Fibroblast of lung (primary cell): ENCODE measurements at places on chromosomes 2 and 18. TPM values are rescaled to one million over a fixed set of nuclear protein-coding genes. Genes with fewer than 3 reads are reported as not detected.
A peak's percentile ranks its signal among the peaks of the same experiment; 100 is the strongest.

GRCh38 chr2:15835991-15836688, 104.2 kb upstream of the MYCN start:
- H3K27me3 ChIP-seq = no peaks in the 10 kb centered on the region
- no peak overlapping the region for H3K27ac ChIP-seq
- no peak for DNase-seq
- H3K36me3 ChIP-seq = no peaks in the 10 kb centered on the region

GRCh38 chr2:7225848-7226247, 308.6 kb downstream of the RNF144A start:
- no peaks in the 10 kb centered on the region for H3K36me3 ChIP-seq
- no peak for DNase-seq
- H3K4me1 ChIP-seq = no peaks in the 10 kb centered on the region

- H3K4me3 ChIP-seq = no peak overlapping the region
- H3K4me1 ChIP-seq = peaks cover 10% of the 10 kb centered on the region
- peak; percentile 83 for DNase-seq
- H3K27ac ChIP-seq = peak overlapping the region; percentile 28
- H3K27me3 ChIP-seq = no peaks in the 10 kb centered on the region
- no peaks in the 10 kb centered on the region for H3K36me3 ChIP-seq
Observed at GRCh38 chr2:134866498-134867099, 28.2 kb downstream of the ACMSD start.

GRCh38 chr2:29022679-29023078, 41.6 kb downstream of the TOGARAM2 start:
- H3K4me1 ChIP-seq = no peaks in the 10 kb centered on the region
- peak; percentile 53 for DNase-seq
- no peaks in the 10 kb centered on the region for H3K36me3 ChIP-seq
- H3K27ac ChIP-seq = no peak overlapping the region

The SLC8A1 gene
- 16.0 and 17.4 TPM in 2 replicates for polyA plus RNA-seq

DNA sequence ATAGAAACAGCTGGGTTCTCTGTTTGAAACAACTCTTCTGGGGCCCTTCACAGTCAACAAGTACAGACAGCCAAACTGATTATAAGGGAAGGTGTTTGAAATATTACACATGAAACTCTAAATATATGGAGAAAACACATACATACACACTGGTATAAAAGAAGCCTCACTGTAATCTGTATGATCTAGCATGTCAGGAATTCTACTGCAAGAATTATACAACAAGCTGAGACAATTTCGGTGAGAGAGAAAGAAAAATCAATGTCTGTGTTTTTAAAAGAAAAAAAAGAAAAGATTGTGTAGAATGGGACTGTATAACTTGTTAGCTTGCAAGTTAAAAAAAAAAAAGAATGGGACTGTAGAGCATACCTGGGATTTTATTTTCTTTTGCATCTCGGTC, 26.3 kb downstream of the IRS1 start:
- peak overlapping the region; percentile 42 for H3K27ac ChIP-seq
- H3K4me1 ChIP-seq = peaks cover 11% of the 10 kb centered on the region
- H3K4me3 ChIP-seq = no peak overlapping the region
- H3K27me3 ChIP-seq = no peaks in the 10 kb centered on the region

DNA sequence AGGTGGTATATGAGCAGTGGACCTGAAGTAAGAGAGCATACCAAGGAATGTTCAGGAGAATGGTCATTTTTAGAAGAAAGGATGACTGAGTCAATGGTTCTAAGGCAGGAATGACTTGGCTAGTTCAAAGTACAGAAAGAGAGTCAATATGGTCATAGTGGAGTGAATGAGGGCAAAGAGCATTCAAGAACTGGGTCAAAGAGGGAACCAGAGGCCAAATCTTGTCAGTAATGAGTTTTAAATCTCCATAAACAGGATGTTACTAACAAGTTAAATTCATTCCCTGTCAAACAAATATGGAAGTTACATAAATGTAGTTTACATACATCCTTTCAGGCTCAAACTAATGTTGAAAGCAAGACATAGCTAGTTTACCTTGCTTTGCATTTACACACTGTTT, 16.1 kb downstream of the CALCRL start:
- H3K4me1 ChIP-seq = peaks cover 4% of the 10 kb centered on the region
- no peaks in the 10 kb centered on the region for H3K36me3 ChIP-seq
- H3K27ac ChIP-seq = no peak overlapping the region
- no peak overlapping the region for H3K4me3 ChIP-seq
- H3K27me3 ChIP-seq = no peaks in the 10 kb centered on the region

GRCh38 chr2:173963323-173963816, 1.8 kb downstream of the SP3 start:
- no peaks in the 10 kb centered on the region for H3K27me3 ChIP-seq
- peak overlapping the region; percentile 94 for H3K4me3 ChIP-seq
- peaks cover 6% of the 10 kb centered on the region for H3K4me1 ChIP-seq
- H3K36me3 ChIP-seq = no peaks in the 10 kb centered on the region
- H3K27ac ChIP-seq = peak overlapping the region; percentile 85

- H3K27ac ChIP-seq = no peak overlapping the region
- H3K27me3 ChIP-seq = no peaks in the 10 kb centered on the region
- peak; percentile 50 for DNase-seq
- no peak overlapping the region for H3K4me3 ChIP-seq
- peaks cover 9% of the 10 kb centered on the region for H3K36me3 ChIP-seq
Observed at GRCh38 chr18:79749251-79750191, 48.2 kb upstream of the KCNG2 start.

DNA sequence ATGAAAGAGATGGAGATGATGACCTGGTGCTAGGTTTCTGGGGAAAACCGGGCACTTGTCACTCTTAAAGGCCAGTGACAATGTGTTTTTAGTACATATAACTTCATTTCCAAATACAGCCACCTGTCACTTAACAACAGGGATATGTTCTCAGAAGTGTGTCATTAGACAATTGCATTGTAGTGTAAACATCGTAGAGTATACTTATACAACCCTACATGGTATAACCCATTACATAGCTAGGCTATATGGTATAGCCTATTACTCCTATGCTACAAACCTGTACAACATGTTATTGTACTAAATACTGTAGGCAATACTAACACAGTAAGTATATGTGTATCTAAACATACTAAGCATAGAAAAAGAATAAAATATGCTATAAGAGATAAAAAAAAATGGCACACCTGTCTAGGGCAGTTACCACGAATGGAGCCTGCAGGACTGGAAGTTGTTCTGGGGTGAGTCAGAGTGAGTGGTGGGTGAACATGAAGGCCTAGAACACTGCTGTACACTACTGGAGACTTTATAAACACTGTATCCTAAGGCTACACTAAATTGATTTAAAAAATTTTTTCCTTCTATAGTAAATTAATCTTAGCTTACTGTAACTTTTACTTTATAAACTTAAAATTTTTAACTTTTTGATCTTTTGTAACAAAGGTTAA, 123.2 kb downstream of the THADA start:
- no peak overlapping the region for H3K27ac ChIP-seq
- H3K27me3 ChIP-seq = no peaks in the 10 kb centered on the region
- H3K36me3 ChIP-seq = no peaks in the 10 kb centered on the region
- DNase-seq = no peak
- H3K4me3 ChIP-seq = no peak overlapping the region

DNA sequence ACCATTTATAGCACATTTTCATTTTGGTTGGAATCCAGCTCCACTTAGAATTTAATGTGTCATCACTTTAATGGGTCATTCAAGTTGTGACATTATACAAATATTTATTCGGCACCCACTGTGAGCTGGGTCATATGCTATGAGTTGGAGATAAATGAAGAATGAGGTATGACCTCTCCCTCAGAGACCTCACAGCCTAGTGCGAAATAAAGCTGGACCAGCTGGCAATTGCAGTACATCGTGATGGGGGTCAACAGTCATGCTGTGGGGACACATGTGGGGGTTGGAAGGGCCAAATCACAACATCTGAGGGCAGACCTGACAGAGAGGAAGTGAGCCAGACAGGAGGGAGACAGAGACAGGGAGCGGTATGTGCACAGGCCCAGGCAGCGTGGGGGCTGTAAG, 175.4 kb downstream of the MAIP1 start:
- peak; percentile 62 for DNase-seq
- H3K4me3 ChIP-seq = no peak overlapping the region
- no peak overlapping the region for H3K27ac ChIP-seq
- H3K27me3 ChIP-seq = no peaks in the 10 kb centered on the region

The PXDN gene
- polyA plus RNA-seq = 160 and 298 TPM in 2 replicates

- H3K27ac ChIP-seq = no peak overlapping the region
- DNase-seq = peak; percentile 9
- no peak overlapping the region for H3K4me3 ChIP-seq
- no peaks in the 10 kb centered on the region for H3K36me3 ChIP-seq
- no peaks in the 10 kb centered on the region for H3K27me3 ChIP-seq
Observed at GRCh38 chr2:94956797-94957391, 68.6 kb upstream of the MAL start.

The PROM2 gene
- polyA plus RNA-seq = 0.05 and 0.09 TPM in 2 replicates

- no peak overlapping the region for H3K27ac ChIP-seq
- H3K4me3 ChIP-seq = no peak overlapping the region
- no peaks in the 10 kb centered on the region for H3K36me3 ChIP-seq
- H3K27me3 ChIP-seq = no peaks in the 10 kb centered on the region
Observed at GRCh38 chr2:144040834-144041233, 479.1 kb downstream of the ZEB2 start.

DNA sequence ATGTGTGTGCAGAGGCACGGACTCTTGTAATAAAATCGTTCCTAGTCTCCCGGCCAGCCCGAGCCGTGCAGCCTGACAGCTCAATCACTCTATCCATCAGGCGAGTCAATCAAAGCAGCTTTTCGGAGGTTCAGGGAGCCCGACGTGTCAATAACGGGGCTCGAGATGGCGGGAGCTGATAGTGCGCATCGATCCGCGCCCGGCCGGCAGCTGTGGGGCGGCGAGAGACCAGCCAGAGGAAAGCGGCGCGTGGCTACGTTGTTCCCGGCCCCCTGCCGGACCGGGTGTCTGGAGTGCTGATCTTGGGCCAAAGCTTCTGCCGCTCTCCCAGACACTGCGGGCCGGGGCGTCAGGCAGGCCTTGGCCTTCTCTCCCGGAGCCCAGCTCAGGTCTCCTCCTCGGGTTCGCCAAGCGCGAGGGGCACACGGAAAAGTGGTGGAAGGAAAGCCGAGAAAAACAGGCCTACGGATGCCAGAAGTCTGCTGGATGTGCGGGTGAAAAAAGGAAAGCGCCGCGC, 2.4 kb downstream of the EN1 start:
- H3K27ac ChIP-seq = no peak overlapping the region
- H3K36me3 ChIP-seq = no peaks in the 10 kb centered on the region
- H3K4me1 ChIP-seq = no peaks in the 10 kb centered on the region
- DNase-seq = no peak
- no peak overlapping the region for H3K4me3 ChIP-seq

- H3K4me3 ChIP-seq = no peak overlapping the region
- H3K27ac ChIP-seq = no peak overlapping the region
- H3K27me3 ChIP-seq = no peaks in the 10 kb centered on the region
- H3K36me3 ChIP-seq = no peaks in the 10 kb centered on the region
Observed at GRCh38 chr2:142218471-142218870, 87.7 kb upstream of the LRP1B start.

GRCh38 chr18:76953156-76953555, 130.8 kb downstream of the ZNF236 start:
- no peak overlapping the region for H3K27ac ChIP-seq
- no peak for DNase-seq

- DNase-seq = peak; percentile 78
- H3K4me1 ChIP-seq = peaks cover 26% of the 10 kb centered on the region
- peaks cover 6% of the 10 kb centered on the region for H3K36me3 ChIP-seq
Observed at GRCh38 chr2:230795856-230796255, 68.9 kb upstream of the ITM2C start.

The DOK6 gene
- 5.4 and 7.8 TPM in 2 replicates for polyA plus RNA-seq

DNA sequence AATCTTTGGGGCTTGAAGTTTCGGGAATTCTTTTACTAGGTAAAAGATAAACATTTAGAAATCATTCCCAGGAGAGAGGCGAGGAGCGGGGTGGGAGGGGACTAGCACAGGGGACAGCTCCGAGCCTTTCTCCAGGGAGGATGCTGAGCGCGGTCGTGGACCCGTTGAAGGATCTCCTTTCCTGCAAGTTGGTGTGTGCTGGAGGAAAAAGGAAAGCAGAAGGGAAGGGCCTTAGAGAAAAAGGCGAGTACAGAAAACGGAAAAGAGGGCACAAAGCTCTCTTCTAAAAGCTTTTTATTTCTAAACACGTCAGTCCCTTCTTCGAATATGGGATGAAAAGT, 640 bp downstream of the SLC39A6 start:
- peak overlapping the region; percentile 86 for H3K4me3 ChIP-seq
- no peaks in the 10 kb centered on the region for H3K4me1 ChIP-seq
- peaks cover 3% of the 10 kb centered on the region for H3K36me3 ChIP-seq
- H3K27ac ChIP-seq = peak overlapping the region; percentile 48
- H3K27me3 ChIP-seq = no peaks in the 10 kb centered on the region

The IL36RN gene
- polyA plus RNA-seq = not detected in 2 replicates

DNA sequence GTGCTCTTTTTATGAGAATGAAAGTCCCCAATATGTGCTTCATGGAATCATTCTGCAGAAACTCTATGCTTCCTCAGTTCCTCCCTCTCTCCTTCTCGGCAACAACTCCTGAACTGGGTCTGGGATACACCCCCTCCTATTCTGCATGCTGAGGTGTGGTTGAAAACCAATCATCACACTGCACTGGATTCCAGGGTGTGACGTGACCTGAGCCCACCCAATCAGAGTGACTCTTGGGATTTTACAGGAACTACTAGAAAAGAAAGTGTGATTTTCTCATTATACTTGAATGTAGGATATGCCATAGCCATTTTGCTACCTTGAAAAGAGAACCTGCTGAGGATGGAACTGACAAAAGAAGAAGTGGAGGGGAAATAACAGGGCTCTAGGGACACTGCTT, 36.3 kb downstream of the ACVR1 start:
- H3K27me3 ChIP-seq = no peaks in the 10 kb centered on the region
- H3K4me1 ChIP-seq = peaks cover 26% of the 10 kb centered on the region
- H3K36me3 ChIP-seq = no peaks in the 10 kb centered on the region
- H3K4me3 ChIP-seq = no peak overlapping the region
- no peak overlapping the region for H3K27ac ChIP-seq

The GPR45 gene
- polyA plus RNA-seq = not detected in 2 replicates
